ENCODE measurements at places on chromosomes 5 and 9. TPM values are rescaled to one million over a fixed set of nuclear protein-coding genes. Genes with fewer than 3 reads are reported as not detected.
A peak's percentile ranks its signal among the peaks of the same experiment; 100 is the strongest.

DNA sequence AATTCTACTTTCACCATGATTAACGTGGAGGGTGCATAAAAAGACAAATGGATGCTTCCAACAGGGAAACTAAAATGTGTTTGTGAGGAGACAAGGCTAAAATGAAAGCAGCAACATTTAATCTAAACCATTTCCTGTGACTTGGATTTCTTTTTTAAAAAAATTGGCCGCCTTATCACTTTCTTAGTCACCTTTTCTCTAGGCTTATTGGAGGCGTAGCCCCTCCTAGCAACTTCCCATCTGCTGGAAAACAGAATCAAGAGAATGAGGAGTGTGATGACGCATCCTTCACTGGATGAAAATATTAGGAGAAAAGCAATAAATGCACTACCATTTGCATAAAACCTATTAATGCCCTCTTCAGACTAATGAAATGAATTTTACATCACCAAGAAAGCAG lies 791 bp upstream of the GPR150 start:
- DNase-seq = no peak

Gene ARPC5L
- 14.2 TPM for total RNA-seq

Gene FOXD4
- 0.43 TPM for total RNA-seq

GRCh38 chr5:1784197-1785050 lies 15.2 kb downstream of the MRPL36 start:
- DNase-seq = no peak

DNA sequence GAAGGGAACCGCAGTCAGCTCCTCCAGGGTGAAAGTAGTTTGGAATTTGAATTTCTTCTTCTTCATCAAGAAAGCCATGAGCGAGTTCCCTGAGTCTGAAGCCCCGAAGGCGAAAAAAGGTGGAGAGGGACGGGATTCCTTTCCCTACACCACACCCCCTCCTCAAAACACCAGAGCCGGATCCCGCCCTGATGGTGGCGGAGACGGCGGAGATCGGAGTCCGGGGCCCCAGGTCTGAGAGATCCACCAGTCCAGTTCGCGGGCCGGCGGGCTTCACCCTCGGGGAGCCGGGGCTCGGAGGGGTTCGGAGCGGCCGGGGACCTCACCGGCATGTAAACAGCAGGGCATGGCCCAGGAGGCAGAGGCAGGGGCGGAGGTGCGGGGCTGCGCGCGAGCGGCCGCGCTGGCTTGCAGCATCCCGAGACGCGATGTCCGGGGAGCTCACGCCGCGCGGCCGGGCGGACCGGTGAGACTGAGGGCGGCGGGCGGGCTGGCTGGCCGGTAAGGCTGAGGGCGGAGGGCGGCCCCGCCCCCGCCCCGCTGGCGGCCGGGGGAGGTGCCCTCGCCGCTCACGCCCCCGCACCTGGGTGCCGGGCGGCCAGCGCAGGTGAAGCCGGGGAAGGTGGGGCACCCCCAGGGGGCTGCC lies 606 bp downstream of the EEIG1 start:
- peak; percentile 40 for DNase-seq

DNA sequence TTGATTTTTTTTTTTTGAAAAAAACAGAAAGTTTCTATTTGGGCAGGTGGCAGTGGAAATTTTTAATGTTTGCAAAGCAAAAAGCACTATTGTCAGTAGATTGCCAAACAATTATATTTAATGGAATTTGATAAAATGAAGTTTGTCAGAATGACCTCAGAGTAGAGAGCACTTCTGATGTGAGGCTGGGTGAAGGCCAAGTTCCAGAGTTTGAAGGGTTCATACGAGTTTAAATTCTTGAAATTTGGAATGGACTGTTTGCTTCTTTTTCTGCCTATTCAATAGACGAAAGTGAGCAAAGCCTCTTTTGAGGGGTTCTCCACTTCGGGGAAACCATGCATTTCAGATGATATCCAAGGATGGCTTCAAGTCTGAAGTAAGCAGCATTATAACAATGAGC lies 7.4 kb downstream of the SHC3 start:
- no peak for DNase-seq

DNA sequence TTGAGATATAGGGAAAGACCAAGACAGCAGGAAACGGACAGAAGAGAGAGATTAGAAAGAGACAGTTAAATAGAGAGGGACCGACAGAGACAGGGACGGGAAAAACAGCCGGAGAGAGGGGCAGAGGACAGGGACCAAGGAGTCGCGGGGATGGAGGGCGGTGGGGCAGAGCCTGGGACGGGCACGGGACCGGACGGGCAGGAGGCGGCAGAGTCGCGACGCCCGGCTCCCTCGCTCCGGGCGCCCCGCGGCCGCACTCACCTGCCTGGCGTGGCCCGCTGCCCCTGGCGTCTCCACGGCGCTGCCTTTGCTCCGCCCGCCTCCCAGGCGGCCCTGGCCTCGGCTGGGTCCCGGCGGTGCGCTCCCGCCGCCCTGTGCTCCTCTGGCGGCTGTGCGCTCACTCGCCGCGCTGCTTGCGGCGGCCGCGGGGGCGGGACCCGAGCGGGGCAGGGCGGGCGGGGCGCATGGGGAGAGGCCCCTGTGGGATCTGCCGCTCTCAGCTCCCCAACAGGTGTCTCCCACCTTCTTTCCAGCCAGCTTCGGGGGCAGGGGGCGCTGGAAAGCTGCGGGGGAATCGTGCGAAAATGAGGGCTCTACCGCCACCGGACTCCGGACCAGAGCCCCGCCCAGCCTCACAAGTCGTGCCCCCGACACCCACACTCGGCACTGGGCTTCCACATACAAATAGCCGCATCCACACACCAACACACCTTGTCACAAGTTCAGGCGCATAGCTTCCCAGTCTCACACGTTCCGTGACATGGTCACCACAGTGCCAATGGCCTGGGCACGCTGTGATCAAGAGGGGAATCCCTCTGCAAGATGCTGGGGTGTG lies at the start of gene ARID3C:
Gene ARID3C, minus strand, starts transcription at position 411 of the 835 bp plus-strand sequence. CDS start 1,052 bp downstream, outside the sequence.
- DNase-seq = no peak

- peak; percentile 21 for DNase-seq
Observed at GRCh38 chr5:32420506-32420905, 24.0 kb downstream of the ZFR start.

DNA sequence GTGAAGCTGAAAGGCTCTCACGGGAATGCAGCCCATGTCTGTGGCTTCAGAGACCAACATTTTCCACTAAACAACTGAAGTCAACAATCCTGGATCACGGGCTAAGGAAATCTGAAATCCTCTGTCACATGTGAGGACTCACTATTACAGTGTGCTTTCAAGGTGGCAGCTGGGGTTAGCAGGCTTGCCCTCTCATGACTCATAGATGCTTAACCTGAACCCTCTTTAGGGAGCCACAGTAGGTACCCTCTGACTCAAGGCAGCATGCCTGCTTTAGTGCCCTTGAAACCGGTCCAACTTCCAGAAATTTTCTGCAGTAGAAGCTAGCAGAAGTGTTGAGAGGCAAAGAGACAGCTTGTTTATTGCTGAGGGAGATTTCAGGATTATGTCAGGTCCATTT lies 232.5 kb downstream of the GABRB2 start:
- DNase-seq = no peak

Gene AQP3
- total RNA-seq = 0.97 TPM

GRCh38 chr9:78778861-78779374 lies 482.0 kb downstream of the PSAT1 start:
- DNase-seq = no peak

DNA sequence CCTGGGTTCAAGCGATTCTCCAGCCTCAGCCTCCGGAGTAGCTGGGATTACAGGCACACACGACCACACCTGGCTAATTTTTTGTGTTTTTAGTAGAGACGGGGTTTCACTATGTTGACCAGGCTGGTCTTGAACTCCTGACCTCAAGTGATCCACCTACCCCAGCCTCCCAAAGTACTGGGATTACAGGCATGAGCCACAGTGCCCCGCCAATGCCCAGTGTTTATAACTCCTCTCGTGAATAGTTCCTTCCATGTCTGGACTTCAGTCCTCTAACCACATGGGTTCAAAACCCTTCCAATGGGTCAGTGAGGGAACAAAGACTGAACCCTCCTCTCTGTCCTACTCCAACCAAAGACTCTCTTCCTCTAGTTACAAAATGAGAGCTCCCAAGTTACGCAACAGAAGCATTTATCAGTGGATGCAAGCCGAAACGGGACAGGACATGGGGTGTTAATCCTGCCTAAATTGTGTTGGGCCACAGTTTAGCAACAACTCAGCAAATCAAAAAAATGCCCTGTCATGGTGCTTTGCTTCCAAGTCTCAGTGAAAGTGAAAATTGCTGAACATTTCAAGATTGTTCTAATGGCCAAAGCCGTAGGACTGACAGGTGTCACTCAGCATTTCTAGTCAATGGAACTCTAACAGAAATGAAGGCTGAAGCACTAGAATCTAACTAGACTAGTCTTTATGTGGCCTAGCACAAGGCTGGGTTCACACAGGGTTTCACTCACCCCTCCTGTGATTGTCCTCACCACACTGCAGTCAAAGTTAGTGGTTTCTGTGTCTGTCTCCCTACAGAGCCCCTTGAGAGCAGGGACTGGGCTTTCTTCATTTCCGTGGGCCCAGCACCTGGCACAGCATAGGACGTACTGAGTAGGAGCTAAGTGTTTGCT lies 3.2 kb upstream of the TMEM245 start:
- peak; percentile 61 for DNase-seq

- no peak for DNase-seq
Observed at GRCh38 chr9:121675969-121676822, 24.8 kb downstream of the DAB2IP start.

Gene SERF1B
- total RNA-seq = 10.4 TPM

GRCh38 chr5:111337688-111338087 lies 113.5 kb downstream of the CAMK4 start:
- no peak for DNase-seq

Gene PCDHB6
- under 0.01 TPM for total RNA-seq

DNA sequence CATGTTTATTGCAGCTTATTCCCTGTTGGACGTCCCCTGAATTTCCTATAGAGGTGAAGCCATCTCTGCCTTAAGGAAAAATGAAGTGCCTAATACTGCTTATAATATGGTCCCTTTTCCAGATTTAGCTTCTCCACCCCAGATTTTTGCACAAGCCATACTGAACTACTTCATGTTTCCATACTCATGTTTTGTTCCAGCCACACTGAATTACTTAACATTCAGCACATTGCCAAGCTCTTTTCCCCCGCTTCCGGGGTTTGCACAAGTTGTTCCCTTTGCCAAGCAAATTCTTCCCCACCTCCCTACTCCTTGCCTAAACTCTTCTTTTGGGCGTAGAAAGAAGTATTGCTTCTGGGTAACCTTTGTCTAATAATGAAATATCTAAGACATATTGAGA lies 1.7 kb upstream of the CNTRL start:
- DNase-seq = peak; percentile 59

Gene IFNB1
- total RNA-seq = not detected

- no peak for DNase-seq
Observed at GRCh38 chr5:89095341-89095740, 212.4 kb upstream of the MEF2C start.

DNA sequence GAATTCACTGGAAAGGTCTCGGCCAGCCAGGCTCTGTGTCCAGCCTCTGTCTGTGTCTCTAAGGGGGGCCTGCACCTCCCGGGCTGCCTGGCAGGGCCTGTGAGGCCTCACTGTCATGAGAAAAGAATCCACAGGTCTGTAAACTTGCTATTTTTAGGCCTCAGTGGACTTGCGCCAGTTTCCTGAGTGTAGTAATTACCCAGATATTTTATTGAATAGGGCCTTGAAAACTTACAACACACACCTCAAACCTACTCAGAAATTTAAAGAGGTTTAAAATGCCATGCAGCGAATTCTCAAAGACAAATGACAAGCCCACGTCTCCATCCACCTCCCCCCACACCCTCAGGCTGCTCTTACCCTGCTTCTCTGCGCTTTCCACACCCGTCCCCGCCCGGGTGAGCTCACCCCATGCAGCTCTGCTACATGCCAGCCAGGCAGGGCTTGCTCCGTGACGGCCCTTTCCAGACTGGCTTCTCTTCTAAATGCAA lies 8.8 kb upstream of the TENT4A start:
- peak; percentile 91 for DNase-seq

Gene FCN2
- total RNA-seq = not detected
